Karpas-422 (cell line): ENCODE measurements at places on chromosomes 11 and 22.

GRCh38 chr11:73308961-73309919 lies 1.2 kb downstream of the ARHGEF17 start:
- peaks cover 14% of the 10 kb centered on the region for H3K4me1 ChIP-seq
- H3K27me3 ChIP-seq = no peaks in the 10 kb centered on the region
- H3K4me3 ChIP-seq = no peak overlapping the region
- DNase-seq = no peak
- H3K27ac ChIP-seq = no peak overlapping the region

GRCh38 chr11:15625691-15626090 lies 511.0 kb downstream of the INSC start:
- H3K36me3 ChIP-seq = no peaks in the 10 kb centered on the region
- no peaks in the 10 kb centered on the region for H3K27me3 ChIP-seq
- no peak overlapping the region for H3K27ac ChIP-seq
- DNase-seq = no peak
- no peak overlapping the region for H3K4me3 ChIP-seq

DNA sequence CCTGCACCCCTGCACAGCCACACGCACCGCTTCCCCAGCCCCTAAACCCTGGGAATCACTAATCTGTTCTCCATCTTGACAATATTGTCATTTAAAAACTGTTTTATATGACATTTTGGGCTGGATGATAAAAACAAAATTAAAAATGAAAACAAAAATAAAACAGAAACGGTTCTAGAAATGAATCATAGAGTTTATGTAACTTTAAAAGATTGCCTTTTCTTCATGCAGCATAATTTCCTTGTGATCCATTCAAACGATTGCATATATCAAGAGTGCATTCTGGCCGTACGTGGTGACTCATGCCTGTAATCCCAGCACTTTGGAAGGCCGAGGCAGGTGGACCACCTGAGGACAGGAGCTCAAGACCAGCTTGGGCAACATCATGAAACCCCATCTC lies 6.6 kb upstream of the FAM118A start:
- no peaks in the 10 kb centered on the region for H3K4me1 ChIP-seq
- DNase-seq = no peak
- no peaks in the 10 kb centered on the region for H3K27me3 ChIP-seq
- no peak overlapping the region for H3K4me3 ChIP-seq

DNA sequence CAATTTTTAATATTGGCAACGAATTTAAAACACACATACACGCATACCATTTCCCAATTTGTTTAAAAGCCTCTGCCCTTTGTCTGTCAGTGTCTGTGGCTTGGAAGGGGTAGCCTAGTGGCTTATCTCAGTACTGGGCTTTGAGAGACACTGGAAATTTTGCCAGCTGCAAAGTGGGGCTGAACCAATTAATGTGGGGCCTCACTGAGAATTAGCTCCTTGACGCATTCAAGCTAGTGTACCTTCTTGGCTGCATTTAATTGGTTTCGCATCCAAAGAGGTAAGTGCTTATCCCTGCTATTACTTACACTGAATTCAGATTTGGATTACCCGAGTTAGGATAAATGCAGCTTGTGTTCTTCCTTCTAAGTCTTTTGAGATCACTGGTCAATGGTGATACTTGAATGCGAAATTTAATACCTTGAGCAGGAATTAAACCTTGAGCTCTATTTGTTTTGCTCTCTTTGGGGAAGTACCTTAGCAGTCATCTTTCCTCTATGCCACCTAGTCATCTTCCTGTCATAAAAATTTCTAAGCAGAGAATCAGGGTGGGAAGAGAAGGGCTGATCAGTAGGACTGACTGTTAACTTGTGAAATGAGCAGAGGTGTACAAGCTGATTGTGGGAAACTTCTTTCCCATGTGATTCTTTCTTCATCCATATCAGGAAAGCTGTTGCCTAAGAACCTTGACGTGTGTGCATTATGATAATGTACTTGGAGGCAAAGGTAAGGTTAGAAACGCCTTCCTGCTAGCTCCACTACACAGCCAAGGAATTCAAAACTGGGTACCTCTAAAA lies 187.7 kb upstream of the E2F8 start:
- DNase-seq = peak; percentile 32
- H3K36me3 ChIP-seq = no peaks in the 10 kb centered on the region
- H3K27me3 ChIP-seq = no peaks in the 10 kb centered on the region
- no peak overlapping the region for H3K27ac ChIP-seq
- H3K4me3 ChIP-seq = no peak overlapping the region

DNA sequence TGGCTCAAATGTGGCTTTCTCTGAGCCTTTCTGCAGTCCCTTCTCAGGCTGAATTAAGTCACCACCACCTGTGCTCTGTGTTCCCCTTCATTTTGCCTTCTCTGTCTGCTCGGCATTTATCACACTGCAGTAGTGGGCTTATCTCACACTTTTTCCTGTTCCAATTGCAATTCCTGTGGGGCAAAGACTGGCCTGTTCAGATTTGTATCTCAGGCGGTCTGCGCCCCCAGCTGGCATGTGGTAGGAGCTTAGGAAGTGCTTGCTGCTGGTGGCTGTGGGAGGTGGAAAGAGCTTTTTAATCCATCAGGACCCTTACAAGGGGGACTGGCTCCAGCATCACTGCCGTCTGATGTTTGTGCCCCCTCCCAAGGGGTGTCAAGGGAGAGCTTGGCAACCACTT lies 21.2 kb downstream of the BMAL1 start:
- DNase-seq = no peak
- no peaks in the 10 kb centered on the region; the same call in 1 of the 2 replicates for H3K27me3 ChIP-seq
- no peak overlapping the region for H3K27ac ChIP-seq
- H3K4me1 ChIP-seq = no peaks in the 10 kb centered on the region

DNA sequence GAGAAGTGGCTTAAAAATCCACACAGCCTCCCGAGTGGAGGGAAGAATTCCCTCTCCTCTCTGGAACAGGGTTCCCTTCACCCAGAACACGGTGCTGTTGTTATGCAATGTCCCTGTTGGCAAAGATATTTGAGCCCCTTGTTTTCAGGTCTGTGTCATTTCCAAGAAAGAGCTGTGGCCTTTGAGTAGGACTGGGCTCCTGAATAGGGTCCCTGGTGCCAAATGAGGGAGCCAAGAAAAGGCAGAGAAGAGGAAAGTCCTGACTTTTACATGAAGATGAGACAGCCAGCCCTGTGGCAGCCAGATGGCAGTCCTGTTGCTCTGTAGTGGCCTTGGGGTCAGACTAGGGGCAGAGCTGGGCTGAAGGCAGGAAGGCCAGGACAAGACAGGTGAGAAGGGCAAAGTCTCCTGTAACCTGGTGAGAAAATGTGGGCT lies 51.2 kb upstream of the ELF5 start:
- no peaks in the 10 kb centered on the region for H3K4me1 ChIP-seq
- H3K27ac ChIP-seq = no peak overlapping the region
- DNase-seq = no peak
- H3K27me3 ChIP-seq = no peaks in the 10 kb centered on the region; the same call in 1 of the 2 replicates
- no peak overlapping the region for H3K4me3 ChIP-seq

- no peaks in the 10 kb centered on the region for H3K36me3 ChIP-seq
- H3K27me3 ChIP-seq = no peaks in the 10 kb centered on the region
- no peaks in the 10 kb centered on the region for H3K4me1 ChIP-seq
- no peak for DNase-seq
These were observed 30.0 kb downstream of the FSHB start for GRCh38 chr11:30260813-30261212.

GRCh38 chr11:13111813-13112130 lies 102.7 kb downstream of the RASSF10 start:
- no peaks in the 10 kb centered on the region for H3K36me3 ChIP-seq
- no peaks in the 10 kb centered on the region; the same call in 1 of the 2 replicates for H3K27me3 ChIP-seq
- no peak overlapping the region for H3K4me3 ChIP-seq
- no peak overlapping the region for H3K27ac ChIP-seq
- H3K4me1 ChIP-seq = no peaks in the 10 kb centered on the region

GRCh38 chr11:40328890-40329614 lies 1130.4 kb downstream of the LRRC4C start:
- no peak for DNase-seq
- H3K27ac ChIP-seq = no peak overlapping the region
- no peaks in the 10 kb centered on the region for H3K4me1 ChIP-seq
- H3K36me3 ChIP-seq = no peaks in the 10 kb centered on the region

DNA sequence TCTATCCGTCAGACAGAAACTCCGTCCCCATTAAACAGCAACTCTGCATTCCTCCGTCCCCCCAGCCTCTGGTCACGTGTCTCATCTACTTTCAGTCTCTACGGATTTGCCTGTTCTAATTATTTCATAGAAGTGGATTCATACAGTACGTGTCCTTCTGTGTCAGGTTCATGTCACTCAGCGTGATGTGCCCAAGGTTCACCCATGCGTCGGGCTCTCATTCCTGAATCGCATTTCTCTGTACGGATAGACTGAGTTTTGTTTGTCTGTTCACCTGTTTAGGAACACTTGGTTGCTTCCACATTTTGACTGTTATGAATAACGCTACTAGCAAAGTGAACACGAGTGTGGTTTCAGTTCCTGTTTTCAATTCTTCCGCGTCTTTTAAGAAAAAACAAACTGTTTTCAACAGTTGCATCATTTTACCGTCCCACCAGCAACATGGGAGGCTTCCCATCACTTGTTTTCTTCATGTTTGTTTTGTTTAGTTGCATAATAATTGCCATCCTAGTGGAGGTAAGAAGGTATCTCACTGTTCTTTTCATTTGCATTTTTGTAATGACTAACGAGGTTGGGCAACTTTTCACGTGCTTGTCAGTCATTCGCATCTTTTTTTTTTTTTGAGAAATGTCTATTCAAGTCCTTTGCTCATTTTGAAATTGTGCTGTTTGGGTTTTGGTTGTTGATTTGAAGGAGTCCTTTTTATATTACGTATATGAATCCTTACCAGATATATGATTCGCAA lies 8.9 kb upstream of the NLRP6 start:
- no peaks in the 10 kb centered on the region for H3K27me3 ChIP-seq
- H3K4me1 ChIP-seq = peaks cover 29% of the 10 kb centered on the region
- H3K36me3 ChIP-seq = no peaks in the 10 kb centered on the region
- peak overlapping the region; percentile 92 for H3K27ac ChIP-seq
- H3K4me3 ChIP-seq = peak overlapping the region; percentile 63
- DNase-seq = peak; percentile 94

DNA sequence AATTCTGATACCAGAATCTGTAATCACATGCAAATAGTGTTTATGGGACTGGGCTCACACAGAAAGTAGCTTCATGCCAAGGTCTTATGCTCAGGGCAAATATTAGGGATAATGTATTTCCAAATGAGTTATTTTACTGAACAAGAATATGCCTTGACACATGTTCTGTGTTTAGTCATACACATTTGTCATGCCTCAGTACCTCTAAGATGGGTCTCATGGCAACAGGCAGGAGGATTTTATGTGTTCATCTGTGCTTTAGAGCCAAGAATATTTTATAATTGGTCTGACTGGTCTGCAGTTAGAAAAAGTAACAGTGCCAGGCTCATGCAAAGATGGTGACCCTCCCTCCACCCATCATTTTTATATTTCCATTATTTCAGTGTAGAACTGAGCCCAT lies 49.1 kb downstream of the JAM3 start:
- no peak overlapping the region for H3K4me3 ChIP-seq
- no peaks in the 10 kb centered on the region for H3K27me3 ChIP-seq
- DNase-seq = no peak
- H3K4me1 ChIP-seq = no peaks in the 10 kb centered on the region
- no peaks in the 10 kb centered on the region for H3K36me3 ChIP-seq

DNA sequence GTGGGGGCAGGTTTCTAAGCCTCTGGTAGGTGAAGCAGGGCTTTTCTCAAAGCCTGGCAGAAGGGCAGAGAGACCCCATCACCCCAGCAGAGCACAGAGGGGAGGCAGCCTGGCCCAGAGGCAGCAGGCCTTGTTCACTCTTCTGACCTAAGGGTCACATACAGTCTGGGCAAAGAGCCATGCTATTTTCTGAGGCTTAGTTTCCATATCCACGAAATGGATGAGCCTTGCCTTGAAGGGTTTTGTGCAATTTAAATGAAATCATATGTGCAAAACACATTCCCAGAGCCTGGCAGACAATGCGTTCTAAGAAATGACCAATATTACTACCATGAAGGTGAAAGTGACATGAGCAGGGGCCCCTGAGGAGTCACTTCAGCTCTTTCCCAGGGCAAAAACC lies 44.5 kb downstream of the HIRA start:
- no peak overlapping the region for H3K27ac ChIP-seq
- peaks cover 39% of the 10 kb centered on the region; the same call in 1 of the 2 replicates for H3K36me3 ChIP-seq
- H3K4me1 ChIP-seq = no peaks in the 10 kb centered on the region
- no peaks in the 10 kb centered on the region for H3K27me3 ChIP-seq
- no peak overlapping the region for H3K4me3 ChIP-seq

GRCh38 chr22:44822534-44822933 lies 70.2 kb downstream of the ARHGAP8 start:
- H3K27ac ChIP-seq = no peak overlapping the region
- no peaks in the 10 kb centered on the region for H3K4me1 ChIP-seq
- H3K4me3 ChIP-seq = no peak overlapping the region
- H3K36me3 ChIP-seq = no peaks in the 10 kb centered on the region
- H3K27me3 ChIP-seq = no peaks in the 10 kb centered on the region
